ENCODE measurements at places on chromosomes 5 and 9.

GRCh38 chr5:14313986-14314690 lies 171.0 kb downstream of the TRIO start:
- DNase-seq, result no peak

GRCh38 chr9:38278457-38278856 lies 114.0 kb upstream of the ALDH1B1 start:
- no peak for DNase-seq

DNA sequence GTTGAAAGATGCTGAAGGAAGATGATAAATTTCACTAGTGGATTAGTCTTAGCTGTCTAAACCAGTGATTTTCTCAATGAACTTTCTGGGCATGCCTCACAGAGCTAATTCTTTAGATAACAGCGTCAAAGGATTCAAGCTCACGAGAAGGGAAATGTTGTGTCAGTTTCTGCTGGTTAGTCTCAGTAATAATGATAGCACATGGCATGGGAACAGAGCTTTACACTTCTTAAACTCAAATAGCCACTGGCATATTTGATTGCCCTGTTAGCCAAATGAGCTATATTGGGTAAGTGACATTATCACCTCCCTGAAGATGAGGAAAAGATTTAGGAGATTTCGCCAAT lies 139.3 kb upstream of the NR3C1 start:
- DNase-seq, result no peak

GRCh38 chr9:134607971-134608370 lies 33.6 kb upstream of the COL5A1 start:
- DNase-seq, result no peak

DNA sequence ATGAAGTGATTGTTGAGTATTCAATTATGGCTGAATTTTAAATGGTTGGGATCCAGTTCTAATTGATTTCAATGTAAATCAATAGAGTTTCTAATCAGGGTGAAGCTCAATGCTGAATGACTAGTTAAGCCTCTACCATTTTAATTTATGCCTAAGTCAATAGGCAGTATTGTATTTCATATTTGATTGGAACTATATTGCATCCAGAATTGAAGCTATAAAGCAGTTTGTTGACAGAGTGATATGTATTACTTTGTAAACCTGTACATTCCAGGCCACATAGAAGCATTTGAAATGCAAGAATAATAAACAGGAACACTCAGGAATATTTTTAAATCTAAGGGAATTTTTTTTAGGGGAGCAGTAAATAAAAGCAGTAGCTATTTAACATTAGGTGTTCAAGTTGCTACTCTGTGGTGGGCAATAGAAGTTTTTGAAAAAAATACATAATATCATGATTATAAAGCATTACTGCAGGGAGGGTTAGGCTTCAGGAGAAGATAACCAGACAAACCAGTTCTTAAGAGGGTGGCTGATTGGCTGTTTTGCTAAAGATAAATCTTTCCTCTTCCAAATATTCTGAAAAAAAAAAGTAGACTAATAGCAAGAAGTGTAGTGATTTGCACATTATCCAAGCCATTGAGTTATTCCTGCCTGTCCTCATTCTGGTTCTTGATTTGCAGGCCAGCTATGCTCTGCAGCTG lies 492.0 kb upstream of the MEF2C start:
- DNase-seq, result no peak

- no peak for DNase-seq
These were observed 65.2 kb downstream of the TMC1 start for GRCh38 chr9:72586388-72587130.

DNA sequence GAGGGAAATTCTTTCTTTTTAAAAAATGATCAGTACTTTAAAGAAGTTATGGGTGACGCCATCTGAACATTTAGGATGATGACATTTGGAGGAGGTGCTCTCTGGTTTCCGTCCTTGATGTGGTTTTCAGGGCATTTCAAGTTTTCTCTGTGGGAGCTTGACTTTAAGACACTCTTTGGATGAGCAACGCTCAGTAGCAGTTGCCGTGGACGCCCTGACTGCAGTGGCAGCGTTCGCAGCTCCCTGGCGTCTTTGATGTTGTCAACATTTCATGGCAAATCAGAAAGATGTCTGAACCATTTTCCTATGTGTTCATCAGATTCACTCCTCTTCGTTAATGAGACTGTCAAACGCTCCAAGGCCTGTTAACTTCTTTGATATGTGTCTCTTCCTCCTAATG lies 86.1 kb downstream of the ZNF354C start:
- peak; percentile 37 for DNase-seq

- no peak for DNase-seq
These were observed 58.1 kb downstream of the FSTL4 start for GRCh38 chr5:133554279-133554678.

GRCh38 chr9:115730396-115730795 lies 423.2 kb upstream of the PAPPA start:
- DNase-seq, result no peak

DNA sequence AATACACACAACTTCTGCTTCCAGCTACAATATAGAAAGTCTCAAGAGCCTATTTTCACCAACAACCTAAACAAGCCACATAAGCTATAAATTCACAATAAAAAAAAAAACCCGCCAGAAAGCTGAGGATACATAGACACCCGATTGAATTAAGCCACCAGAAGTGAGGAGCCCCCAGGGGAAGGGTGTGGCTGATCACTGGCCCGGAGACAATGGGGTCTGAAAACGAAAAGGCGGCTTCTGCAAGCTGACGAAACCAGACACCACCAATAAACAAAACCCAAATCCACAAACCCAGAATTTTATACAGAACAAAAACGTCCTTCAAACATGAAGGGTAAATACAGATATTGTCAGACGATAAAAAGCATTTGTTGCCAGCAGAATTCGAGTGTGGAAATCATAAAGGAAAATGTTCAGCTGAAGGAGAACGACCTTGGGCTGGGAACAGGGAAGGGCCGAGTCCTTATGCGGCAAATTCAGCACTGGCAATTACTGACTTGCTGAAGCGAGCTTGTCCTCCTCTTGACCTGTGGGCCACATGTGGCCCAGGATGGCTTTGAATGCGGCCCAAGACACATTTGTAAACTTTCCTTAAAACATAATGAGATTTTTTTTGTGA lies 39.6 kb upstream of the CEP72 start:
- DNase-seq, result no peak

DNA sequence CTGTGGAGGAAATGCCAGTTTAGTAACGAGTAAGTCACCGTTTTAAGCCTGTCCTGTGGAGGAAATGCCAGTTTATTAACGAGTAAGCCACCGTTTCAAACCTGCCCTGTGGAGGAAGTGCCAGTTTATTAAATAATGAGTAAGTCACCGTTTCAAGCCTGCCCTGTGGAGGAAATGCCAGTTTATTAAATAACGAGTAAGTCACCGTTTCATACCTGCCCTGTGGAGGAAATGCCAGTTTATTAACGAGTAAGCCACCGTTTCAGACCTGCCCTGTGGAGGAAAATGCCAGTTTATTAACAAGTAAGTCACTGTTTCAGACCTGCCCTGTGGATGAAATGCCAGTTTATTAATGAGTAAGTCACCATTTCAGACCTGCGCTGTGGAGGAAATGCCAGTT lies 18.9 kb upstream of the PDCD6 start:
- no peak for DNase-seq

- DNase-seq, result peak; percentile 66
These were observed 81.2 kb downstream of the ARL15 start for GRCh38 chr5:54229041-54229780.

DNA sequence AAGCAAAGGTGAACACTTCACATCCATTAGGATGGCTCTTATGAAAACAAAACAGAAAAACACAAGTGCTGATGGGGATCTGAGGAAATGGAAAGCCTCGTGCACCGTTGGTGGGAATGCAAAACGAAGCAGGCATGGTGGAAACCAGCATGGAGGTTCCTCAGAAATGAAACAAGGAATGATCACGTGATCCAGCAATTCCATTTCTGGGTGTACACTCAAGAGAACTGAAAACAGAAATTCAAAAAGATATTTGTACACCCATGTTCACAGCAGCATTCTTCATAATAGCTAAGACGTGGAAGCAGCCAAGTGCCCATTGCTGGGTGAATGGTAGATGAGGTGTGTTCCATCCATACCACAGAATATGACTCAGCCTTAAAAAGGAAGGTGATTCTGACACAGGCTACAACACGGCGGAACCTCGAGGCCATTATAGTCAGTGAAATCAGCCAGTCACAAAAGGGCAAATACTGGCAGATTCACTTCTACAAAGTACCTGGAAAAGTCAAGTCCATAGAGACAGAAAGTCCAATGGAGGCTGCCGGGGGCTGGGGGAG lies 87.2 kb upstream of the RAPGEF1 start:
- DNase-seq, result no peak

DNA sequence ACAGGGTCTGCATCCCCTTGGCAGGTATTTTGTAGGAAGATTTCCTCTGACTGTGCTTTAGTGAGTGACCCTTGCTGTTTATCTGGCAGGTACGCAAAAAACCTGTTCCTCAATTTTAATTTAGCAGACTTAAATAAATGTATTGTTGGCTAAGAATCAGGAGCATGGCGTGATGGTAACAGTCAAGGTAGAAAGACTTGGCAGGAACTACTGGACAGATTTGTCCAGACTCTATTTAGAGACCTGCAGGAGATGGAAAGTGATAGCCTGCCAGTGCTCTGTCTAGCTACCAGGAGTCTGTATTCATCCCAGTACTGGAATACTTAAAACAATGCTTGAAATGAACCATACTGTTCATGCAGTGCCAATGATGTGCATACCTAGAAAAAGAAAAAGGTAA lies 78.8 kb upstream of the MAST4 start:
- DNase-seq, result no peak

DNA sequence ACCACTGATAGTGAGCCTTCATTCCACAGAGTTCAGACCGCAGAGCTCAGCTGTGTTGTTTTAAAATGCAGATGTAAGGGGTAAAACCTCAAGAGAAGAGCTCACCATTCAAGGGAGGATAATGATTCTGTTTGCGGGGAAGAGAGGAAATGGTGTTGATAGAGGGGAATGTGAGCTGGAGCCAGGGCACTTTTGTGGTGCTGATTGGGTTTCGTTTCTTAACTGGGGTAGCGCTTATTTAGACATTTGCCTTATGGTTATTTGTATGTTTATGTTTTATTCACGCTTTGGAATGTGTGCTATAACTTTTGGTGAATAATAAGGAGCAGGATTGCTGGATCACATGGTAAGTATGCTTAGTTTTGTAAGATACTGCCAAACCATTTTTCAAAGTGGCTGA lies 42.5 kb downstream of the STXBP1 start:
- no peak for DNase-seq

DNA sequence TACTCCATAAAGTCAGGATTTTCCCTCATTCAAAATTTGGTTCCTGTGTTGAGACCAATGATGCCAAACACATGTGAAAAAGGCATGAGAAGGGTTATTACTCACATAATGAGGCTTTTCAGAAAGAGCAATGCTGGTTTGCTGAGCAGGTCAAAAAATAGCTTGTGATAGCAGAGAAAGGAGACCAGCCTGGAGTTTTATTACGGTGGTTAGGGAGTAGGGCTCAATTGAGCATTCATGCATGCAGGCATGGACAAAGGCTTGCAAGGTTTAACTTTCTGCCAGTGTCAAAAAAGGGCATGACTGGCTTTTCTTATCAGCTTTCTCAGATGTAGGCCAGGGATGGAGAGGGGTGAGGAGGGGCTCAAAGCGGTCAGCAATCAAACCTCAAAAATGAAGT lies 628.3 kb downstream of the DNAH5 start:
- no peak for DNase-seq

DNA sequence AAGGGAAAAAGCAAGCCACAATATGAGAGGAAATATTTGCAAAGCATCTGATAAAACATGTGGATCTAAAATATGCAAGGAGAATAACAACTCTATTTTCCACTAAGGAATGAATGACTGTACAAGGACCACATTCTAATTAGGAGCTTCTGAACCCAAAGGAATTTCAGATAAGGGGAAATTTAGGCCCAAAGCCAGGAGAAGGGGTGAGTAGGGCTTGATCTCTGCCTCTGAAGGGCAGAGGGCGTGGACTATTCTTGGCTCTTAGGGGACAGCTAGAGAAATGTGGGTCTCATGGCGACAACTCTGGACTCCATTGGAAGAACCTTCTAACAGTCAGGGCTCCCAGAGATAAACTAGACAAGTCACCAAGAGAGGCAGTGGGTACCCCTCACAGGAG lies 132.7 kb upstream of the GABRP start:
- DNase-seq, result no peak

GRCh38 chr5:152104211-152104610 lies 179.6 kb upstream of the GLRA1 start:
- DNase-seq, result no peak

GRCh38 chr9:99361817-99362216 lies 139.7 kb downstream of the SEC61B start:
- no peak for DNase-seq

GRCh38 chr9:109013679-109014607 lies 644 bp upstream of the CTNNAL1 start:
- no peak for DNase-seq

DNA sequence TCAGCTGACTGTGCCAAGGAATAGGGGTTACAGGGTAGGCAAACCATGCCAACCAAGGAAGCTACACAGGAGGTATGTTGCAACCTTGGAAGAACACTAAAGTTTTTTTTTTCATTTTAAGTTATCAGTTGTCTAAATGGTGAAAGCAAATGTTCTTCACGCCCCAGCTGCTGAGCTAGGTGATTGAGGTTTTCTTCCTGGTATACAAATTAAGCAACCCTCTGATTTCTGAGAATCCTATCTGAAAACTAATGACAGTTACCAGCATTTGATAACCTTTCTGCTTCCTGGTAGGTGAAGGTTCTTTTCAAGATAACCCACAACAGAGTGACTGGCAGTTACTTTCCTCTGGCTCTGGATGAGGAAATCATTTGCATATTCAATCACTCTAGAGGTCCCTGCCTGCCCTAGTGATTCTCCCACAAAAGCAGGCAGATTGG lies 194.9 kb downstream of the ATP10B start:
- no peak for DNase-seq

DNA sequence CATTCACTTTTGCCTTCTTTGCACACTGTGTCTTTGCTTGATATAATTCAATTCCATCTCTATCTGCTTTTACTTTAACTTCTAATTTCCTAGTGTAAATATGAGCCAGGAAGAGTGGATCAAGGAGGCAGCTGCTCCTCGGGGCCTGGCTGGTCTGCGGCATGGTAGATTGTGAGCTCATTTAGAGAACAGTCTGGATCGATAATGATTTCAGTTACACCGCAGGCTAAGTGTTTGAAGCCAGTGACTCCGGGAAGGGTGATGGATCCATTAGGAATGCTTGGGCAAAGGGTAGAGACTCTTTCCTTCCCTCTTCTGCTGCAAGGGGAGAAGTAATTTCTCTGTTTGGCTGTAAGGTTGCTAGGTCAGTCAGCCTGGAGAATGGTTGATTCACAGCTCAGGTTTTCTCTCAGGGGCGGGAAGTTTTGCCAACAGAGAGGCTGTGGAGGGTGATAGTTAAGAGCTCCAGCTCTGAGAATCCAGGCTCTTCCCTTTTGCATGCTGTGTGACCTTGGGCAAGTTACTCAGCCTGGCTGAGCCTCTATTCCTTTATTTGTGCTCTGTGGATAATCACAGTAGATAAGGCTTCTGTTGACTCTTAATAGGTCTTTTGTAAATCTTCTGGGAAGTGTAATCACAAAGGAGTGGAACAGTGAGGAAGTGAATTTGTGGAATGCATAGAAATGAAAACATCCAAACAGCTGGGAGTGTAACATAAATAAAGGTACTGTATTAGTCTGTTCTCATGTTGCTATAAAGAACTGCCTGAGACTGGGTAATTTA lies 99.1 kb downstream of the PTTG1 start:
- no peak for DNase-seq
